ENCODE measurements at places on chromosomes 7 and 10. TPM values are rescaled to one million over a fixed set of nuclear protein-coding genes. Genes with fewer than 3 reads are reported as not detected.
A peak's percentile ranks its signal among the peaks of the same experiment; 100 is the strongest.

DNA sequence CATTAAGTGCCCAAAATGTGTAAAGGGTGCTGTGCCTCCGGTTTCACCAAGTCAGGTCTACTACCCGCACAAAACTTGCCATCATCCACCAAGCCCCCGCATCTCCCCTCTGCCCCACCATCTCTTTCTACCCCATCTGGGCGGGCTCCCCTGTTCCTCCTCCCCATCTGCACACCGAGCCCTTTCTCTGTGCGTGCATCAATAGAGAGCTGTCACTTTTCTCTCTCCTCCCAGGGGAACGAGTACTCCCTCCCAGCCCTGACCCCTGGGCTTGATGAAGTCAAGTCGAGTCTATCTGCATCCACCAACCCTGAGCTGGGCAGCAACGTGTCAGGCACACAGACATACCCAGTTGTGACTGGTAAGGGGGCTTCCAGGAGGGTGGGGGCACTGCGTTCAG is 63.5 kb downstream of the PAX2 start:
- no peak overlapping the region for H3K4me3 ChIP-seq
- H3K4me1 ChIP-seq = no peaks in the 10 kb centered on the region
- no peaks in the 10 kb centered on the region for H3K36me3 ChIP-seq
- no peak for DNase-seq
- H3K27me3 ChIP-seq = peaks cover 43% of the 10 kb centered on the region

DNA sequence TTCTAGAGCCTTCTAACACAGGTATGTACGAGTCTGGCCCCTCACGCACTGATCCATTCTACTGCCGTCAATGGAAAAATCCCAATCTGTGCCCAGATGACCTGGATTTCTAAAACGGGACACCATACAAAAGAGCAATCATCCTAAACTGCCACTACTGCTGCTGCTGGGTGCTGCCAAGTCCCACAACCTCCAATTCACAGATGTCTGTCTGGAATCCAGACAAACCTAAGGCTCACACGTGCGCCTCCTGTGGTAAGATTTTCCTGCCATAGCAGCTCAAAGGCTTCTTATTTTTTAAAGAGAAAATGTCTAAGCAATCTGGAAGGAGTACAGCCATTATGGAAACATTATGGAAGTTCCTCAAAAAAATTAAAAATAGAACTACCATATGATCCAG is 40.9 kb downstream of the JCAD start:
- H3K36me3 ChIP-seq = no peaks in the 10 kb centered on the region
- DNase-seq = no peak
- peaks cover 16% of the 10 kb centered on the region for H3K4me1 ChIP-seq
- peaks cover 48% of the 10 kb centered on the region for H3K27me3 ChIP-seq
- no peak overlapping the region for H3K4me3 ChIP-seq

The ESYT2 gene
- 59.1 TPM for total RNA-seq

GRCh38 chr7:137762334-137762733 is 84.4 kb downstream of the DGKI start:
- no peaks in the 10 kb centered on the region for H3K36me3 ChIP-seq
- no peak overlapping the region for H3K27ac ChIP-seq
- H3K4me3 ChIP-seq = no peak overlapping the region
- no peaks in the 10 kb centered on the region for H3K27me3 ChIP-seq
- H3K4me1 ChIP-seq = no peaks in the 10 kb centered on the region
- DNase-seq = no peak

DNA sequence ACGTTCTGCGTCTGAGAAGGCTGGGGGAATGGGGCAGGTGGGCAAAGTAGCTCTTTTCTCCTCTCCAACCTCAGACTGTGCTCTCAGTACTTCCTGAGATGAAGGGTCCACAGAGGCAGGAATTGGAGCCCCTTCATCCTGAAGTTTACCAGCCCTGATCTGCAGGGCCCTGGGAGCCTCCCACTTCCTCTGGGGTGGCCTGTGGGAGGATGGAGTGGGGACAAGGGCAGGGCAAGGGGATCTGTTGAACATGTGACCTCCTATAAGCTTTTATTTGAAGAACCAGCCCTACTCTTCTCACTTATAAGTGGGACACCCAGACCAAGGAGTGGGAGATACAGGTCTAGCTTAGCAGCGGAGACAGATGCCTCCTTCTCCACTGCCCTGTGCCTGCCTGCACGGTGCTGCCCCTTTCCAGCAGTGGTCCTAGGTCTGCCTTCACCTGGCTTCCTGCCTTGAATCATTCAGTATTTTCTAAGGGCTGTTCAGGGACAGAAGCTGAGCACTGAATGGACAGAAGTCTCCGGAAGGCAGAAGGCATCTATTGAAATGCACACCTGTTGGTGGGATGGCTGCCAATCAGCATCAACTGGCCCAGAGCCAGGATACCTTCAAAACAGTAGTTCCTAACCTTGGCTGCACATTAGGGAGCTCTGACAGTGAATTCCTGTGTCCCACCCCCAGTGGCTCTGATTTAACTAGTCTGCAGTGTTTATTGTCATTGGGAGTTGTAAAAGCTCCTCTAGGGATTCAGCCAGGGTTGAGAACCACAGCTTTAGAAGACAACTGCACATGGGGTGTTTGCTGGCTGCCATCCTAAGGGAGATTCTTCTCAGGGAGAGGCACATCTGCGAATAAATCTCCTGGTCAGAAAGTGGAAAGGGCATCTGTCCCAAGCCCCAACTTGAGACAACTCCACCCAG is 2.7 kb upstream of the ARHGAP22 start:
- no peaks in the 10 kb centered on the region for H3K36me3 ChIP-seq
- peaks cover 31% of the 10 kb centered on the region for H3K27me3 ChIP-seq
- no peak overlapping the region for H3K27ac ChIP-seq
- no peaks in the 10 kb centered on the region for H3K4me1 ChIP-seq

DNA sequence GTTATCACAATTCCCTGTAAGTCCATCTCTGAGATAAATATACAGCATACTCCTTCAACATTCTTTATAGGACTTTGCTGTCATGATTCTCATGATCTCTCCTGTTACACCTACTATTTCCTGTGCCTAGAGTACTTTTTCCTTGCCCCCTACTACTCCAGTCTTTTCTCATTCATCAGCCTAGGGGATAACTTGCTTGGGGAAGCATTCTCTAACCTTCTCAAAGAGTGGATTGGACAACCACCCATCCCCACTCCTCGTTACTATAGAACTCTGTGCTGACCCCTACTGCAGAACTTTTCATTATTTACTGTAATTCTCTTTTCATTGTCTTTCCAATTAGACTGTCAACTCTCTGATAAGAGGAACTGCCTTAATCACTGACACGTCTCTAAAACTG is 57.4 kb upstream of the TFEC start:
- no peak for DNase-seq
- no peaks in the 10 kb centered on the region for H3K4me1 ChIP-seq
- no peak overlapping the region for H3K4me3 ChIP-seq
- no peaks in the 10 kb centered on the region for H3K36me3 ChIP-seq
- no peak overlapping the region for H3K27ac ChIP-seq

DNA sequence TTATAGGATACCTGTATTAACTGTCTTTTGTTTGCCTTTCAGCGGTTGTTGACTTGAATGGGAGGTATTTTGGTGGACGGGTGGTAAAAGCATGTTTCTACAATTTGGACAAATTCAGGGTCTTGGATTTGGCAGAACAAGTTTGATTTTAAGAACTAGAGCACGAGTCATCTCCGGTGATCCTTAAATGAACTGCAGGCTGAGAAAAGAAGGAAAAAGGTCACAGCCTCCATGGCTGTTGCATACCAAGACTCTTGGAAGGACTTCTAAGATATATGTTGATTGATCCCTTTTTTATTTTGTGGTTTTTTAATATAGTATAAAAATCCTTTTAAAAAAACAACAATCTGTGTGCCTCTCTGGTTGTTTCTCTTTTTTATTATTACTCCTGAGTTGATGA is 26.6 kb downstream of the RBM17 start:
- no peaks in the 10 kb centered on the region for H3K27me3 ChIP-seq
- DNase-seq = no peak
- H3K27ac ChIP-seq = no peak overlapping the region
- peaks cover 47% of the 10 kb centered on the region for H3K36me3 ChIP-seq

GRCh38 chr10:28631896-28632583 is 45.3 kb upstream of the BAMBI start:
- no peak for DNase-seq
- no peak overlapping the region for H3K27ac ChIP-seq
- H3K27me3 ChIP-seq = peaks cover 7% of the 10 kb centered on the region

The DGKI gene
- 30.2 TPM for total RNA-seq

DNA sequence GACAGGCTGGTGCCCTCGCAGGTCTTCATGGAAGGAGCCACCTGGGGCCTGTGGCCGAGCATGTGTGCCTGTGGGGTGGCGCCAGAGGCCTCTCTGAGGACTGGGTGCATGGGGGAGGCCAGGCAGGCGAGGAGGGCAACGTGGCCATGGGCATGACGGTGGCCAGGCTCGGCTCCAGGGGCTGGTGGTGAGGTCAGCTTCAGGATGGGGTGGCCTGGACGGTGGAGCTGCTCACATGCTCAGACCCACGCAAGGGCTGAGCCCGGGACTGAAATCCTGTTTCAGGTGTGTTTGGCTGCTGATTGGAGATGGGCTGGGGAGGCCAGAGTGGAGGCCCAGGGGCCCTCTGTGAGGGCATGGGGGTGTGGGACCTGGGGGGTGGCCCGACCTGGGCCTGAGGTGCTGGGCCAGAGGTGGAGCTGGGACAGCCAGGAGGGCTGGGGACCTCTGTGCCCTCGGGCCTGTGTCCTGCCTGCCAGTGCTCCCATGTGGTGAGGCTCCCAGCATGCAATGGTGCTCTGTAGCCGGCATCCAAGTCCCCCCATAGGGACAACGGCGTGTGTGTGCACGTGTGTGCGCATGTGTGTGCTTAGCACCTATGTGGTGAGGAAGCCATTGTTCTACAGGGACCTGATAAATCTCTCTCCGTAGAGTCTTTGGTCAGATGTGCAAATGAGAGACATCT is 71.1 kb downstream of the INPP5A start:
- no peak for DNase-seq
- no peaks in the 10 kb centered on the region for H3K27me3 ChIP-seq
- peaks cover 9% of the 10 kb centered on the region for H3K36me3 ChIP-seq
- H3K4me1 ChIP-seq = peaks cover 6% of the 10 kb centered on the region

The CUZD1 gene
- 3.0 TPM for total RNA-seq

The ADCYAP1R1 gene
- total RNA-seq = not detected

GRCh38 chr7:37205451-37205850 is 243.2 kb downstream of the ELMO1 start:
- H3K4me3 ChIP-seq = no peak overlapping the region
- peaks cover 15% of the 10 kb centered on the region for H3K4me1 ChIP-seq
- H3K27me3 ChIP-seq = no peaks in the 10 kb centered on the region
- no peak for DNase-seq
- peaks cover 20% of the 10 kb centered on the region for H3K36me3 ChIP-seq

GRCh38 chr7:35702541-35702940 is 7.6 kb upstream of the HERPUD2 start:
- H3K27ac ChIP-seq = no peak overlapping the region
- H3K4me1 ChIP-seq = peaks cover 31% of the 10 kb centered on the region
- H3K4me3 ChIP-seq = no peak overlapping the region
- H3K36me3 ChIP-seq = peaks cover 2% of the 10 kb centered on the region

DNA sequence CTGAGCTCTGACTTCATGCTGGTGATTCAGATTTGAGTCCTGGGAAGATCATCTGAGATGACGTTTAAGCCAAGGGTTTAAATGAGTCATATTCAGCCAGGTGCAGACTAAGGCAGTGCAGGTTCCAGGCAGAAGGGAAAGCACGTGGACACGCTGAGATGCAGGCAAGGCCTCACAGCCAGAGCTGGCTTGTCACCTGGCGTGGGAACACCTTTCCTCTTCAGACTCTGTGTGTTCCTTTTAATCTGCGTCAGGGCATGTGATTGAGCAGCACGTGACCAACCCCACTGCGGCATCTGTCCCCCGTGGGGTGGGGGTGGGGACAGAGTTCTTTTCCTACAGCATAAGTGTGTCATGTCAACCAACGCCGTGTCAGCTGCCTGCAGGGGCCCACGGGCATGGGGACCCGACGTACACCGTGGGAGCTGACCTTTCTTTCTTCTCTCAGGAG is 10.7 kb upstream of the IDI2 start:
- peak overlapping the region; percentile 13 for H3K4me3 ChIP-seq
- peak overlapping the region; percentile 61 for H3K27ac ChIP-seq
- DNase-seq = no peak
- H3K36me3 ChIP-seq = peaks cover 31% of the 10 kb centered on the region
- H3K27me3 ChIP-seq = no peaks in the 10 kb centered on the region

DNA sequence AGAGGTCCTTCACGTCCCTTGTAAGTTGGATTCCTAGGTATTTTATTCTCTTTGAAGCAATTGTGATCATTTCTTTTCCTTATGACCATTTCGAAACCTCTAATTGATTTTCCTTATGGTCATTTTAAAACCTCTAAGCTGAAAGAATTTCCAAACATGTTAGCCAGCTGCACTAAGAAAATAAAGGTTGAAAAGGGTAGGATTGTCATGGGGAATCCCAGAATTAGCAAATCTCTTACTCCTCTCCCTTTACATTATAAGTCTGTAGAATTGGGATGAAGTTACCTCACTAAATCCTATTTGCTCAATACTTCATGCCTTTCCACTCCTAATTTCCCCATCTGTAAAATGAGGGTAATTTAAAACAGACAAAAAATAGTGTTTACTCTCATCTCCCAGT is 79.5 kb downstream of the FAM185A start:
- H3K27ac ChIP-seq = no peak overlapping the region
- H3K4me3 ChIP-seq = no peak overlapping the region
- peaks cover 3% of the 10 kb centered on the region for H3K36me3 ChIP-seq
- no peak for DNase-seq

DNA sequence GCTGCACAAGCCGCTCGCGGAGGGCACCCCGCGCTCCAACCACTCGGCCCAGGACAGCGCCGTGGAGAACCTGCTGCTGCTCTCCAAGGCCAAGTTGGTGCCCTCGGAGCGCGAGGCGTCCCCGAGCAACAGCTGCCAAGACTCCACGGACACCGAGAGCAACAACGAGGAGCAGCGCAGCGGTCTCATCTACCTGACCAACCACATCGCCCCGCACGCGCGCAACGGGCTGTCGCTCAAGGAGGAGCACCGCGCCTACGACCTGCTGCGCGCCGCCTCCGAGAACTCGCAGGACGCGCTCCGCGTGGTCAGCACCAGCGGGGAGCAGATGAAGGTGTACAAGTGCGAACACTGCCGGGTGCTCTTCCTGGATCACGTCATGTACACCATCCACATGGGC is 50.0 kb downstream of the FIGNL1 start:
- H3K27me3 ChIP-seq = no peaks in the 10 kb centered on the region
- H3K4me1 ChIP-seq = peaks cover 78% of the 10 kb centered on the region
- no peak overlapping the region for H3K4me3 ChIP-seq
- peaks cover 69% of the 10 kb centered on the region for H3K36me3 ChIP-seq

The COMTD1 gene
- total RNA-seq = 36.9 TPM

GRCh38 chr7:20861468-20861867 is 74.8 kb upstream of the SP8 start:
- no peak overlapping the region for H3K4me3 ChIP-seq
- no peak overlapping the region for H3K27ac ChIP-seq
- H3K27me3 ChIP-seq = no peaks in the 10 kb centered on the region

DNA sequence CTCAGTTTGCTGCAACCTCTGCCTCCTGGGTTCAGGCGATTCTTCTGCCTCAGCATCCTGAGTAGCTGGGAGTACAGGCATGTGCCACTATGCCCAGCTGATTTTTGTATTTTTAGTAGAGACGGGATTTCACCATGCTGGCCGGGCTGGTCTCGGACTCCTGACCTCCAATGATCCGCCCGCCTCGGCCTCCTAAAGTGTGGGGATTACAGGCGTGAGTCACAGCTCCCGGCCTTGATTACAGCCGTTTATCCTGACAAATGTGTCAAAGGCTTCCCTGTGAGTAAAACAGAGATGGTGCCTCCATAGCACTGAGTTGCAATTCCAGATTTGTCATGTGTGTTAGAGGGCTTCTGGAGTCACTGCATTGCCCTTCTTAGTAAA is 273.7 kb downstream of the CCDC3 start:
- H3K36me3 ChIP-seq = no peaks in the 10 kb centered on the region
- no peak overlapping the region for H3K4me3 ChIP-seq
- H3K4me1 ChIP-seq = no peaks in the 10 kb centered on the region

Measured in activated T-helper 1 cell treated with anti-CD3 and anti-CD28 coated beads, Interleukin-12 subunit alpha, Interleukin-12 subunit beta, Interleukin-2, Interleukin-4 antibody, amounts not matched to agents 30 ng/mL and 10 ng/mL and 1 ng/mL, durations not matched to agents 14 hours and 24 hours and 36 hours (primary cell).